ENCODE measurements at places on chromosomes 7 and 10.

GRCh38 chr10:61323726-61324125, 129.5 kb downstream of the TMEM26 start:
- DNase-seq: no peak

GRCh38 chr10:94287336-94287735, 75.4 kb downstream of the NOC3L start:
- DNase-seq: no peak

DNA sequence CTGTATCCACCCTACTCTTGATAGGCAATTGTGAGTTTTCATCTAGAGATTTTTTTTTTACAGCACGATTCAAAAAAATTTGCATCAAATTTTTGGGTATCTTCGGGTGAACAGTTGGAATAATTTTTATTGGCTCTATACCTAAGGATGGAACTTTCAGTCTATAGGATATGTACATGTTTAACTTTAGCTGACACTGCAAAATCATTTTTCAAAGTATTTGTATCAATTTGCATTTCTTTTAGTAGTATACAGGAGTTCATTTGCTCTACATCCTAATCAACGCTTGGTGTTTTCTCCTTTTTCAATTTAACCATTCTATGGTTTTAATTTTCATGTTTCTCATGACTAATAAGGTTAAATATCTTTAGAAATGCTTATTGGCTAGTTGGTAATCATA, 11.7 kb downstream of the MGAM2 start:
- no peak for DNase-seq

DNA sequence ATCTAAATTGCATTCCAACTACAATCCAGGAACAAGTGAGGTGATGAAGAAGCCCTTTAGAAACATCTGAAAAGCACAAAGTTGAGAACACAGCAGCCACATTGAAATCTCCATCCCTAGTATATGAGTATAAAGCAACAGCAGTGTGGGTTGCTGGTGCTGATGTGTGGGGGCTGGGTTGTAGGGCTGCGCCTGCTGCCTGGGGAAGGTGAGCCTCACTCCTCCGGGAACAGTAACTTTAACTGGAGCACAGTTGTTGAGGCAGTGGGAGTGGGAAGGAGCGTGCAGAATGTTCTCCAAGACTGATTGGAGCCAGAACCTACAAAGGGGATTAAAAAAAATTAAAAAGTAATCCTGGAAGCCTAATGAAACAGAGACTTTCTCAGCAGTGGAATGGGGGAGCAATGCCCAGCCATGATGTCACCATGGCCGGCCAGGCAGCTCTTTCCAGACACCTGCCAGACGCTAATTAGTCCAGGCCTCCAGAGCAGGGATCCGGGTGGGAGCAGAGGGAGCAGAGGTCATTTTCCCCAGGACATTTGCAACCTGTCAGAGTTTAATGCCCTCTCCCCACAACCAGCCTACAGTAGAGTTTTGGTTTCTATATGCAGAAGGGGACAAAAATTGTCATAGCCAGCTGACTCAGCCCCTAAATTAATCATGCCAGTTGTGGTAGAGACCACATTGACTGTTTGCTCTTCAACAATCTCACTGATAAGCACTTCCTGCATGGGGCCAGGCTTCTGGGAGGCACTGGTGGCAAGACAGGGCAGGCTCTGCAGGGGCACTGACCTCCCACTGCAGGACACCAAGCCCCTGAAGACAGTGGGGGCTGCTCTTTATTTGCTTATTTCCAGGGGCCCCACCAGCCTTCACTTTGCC, 133.0 kb upstream of the ZNF32 start:
- no peak for DNase-seq

DNA sequence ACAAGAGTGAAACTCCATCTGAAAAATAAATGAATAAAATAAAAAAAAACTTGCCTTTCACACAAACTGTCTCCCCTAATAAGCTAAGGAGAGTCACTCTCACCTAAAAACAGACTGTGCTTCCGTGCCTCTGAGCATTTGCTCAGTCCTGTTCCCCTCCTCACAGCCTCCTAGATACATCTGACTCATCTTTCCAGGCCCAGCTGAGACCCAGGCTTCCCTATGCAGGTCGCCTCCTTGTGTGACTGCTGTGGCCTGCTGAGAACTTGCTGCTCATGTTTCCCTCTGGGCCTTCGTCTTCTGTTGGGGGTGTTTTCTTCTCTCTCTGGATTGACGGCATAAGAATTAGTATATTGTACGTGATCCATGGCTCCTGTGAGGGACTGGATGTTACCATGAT, 777.7 kb downstream of the LRMDA start:
- DNase-seq: no peak

DNA sequence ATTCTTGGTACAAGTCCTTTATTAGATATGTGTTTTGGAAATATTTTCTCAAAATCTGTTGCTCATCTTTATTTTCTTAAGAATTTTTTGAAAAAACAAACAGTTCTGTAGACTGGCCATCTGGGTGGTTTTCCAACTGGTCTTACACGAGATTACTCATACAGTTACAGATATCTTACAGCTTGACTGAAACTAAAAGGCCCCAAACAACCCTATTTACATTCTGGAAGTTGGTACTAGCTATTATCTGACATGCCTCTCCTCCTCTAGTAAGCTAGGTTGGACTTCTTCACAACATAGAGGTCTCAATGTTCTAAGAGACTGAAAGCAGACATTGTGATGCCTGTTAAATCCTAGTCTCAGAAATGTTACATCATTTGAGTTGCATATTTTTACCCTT, 52.0 kb downstream of the ZNF22 start:
- DNase-seq: no peak

Data from activated CD4-positive, CD25-positive, alpha-beta regulatory T cell (primary cell).